NCI-H2081 treated with DMSO at 0.1 percent for 48 hours (cell line): ENCODE measurements at places on chromosomes 4 and X.

GRCh38 chrX:44596277-44596676 is 53.6 kb upstream of the FUNDC1 start:
- no peak for DNase-seq

DNA sequence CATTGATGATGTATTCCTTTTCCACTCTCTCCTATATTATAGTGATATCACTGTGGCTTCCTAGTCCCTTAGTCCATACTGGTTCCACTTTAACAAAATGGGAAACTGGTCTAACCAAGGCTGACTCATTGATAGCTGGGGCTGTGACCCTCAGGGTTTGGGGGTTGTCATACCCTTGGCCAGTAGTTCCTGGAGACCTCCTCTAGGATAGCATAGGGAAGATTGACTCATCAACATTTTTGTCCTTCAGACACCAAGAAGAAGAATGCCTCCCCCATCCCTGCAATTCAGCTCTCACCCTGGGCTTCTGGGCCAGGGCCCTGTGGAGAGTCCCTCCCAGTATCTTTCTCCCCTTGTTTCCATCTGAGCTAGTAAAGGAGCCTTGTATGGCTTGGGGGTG is 68.8 kb upstream of the PRPS1 start:
- no peak for DNase-seq

DNA sequence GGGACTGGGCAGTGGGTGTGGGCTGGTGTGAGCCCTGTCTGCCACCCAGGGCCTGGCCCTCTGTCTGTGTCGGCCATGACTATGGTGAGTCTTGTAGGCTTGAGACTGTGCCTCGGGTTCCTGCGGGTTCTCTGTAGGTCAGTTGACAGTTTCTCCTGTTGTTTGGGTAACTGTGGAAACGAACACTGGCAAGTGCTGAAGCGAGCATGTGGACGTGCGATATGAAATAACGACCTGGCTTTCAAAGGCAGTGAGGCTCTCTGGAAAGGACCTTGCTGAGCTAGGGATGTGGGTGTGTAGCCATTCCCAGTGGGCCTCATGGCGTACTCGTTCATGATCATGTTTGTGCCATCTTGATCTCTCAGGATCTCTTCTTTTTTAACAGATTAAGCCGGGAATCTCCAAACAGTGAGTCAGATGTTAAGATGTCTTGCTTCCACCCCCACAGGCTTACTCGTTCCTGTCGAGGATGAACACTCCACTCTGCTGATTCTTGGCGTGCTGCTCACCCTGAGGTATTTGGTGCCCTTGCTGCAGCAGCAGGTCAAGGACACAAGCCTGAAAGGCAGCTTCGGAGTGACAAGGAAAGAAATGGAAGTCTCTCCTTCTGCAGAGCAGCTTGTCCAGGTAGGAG is 41.3 kb downstream of the HTT start:
- no peak for DNase-seq

GRCh38 chr4:122842984-122843531 is 16.4 kb downstream of the FGF2 start:
- DNase-seq, result no peak

DNA sequence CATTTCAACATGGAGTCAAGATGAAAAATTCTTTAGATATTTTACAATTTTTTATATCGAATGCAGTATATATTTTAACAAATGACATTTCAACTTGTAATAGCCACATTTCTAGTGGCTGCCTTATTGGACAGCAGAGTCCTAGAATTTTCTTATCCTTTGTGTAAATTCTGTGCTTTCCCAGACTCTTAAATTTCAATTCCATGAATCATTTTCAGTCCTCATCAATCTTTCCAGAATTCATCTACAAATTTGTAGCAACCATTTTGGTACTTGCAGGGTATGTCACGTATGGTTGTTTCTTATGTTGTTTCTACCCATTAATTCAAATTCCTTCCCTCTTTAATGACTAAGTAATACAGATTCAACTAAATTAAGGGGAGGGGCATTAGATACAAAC is 2.7 kb downstream of the PAICS start:
- DNase-seq, result no peak
